SJSA1 (cell line): ENCODE measurements at places on chromosomes 6 and 20. TPM values are rescaled to one million over a fixed set of nuclear protein-coding genes. Genes with fewer than 3 reads are reported as not detected.
A peak's percentile ranks its signal among the peaks of the same experiment; 100 is the strongest.

ADAM33 gene
- not detected in 2 replicates for total RNA-seq

HUS1B gene
- total RNA-seq, result 3.3 TPM in 1 of 2 replicates, not detected in the other

SLC35D3 gene
- not detected in 2 replicates for total RNA-seq

MOXD1 gene
- 24.8 and 37.3 TPM in 2 replicates for total RNA-seq

MRAP2 gene
- total RNA-seq, result not detected in 2 replicates

TFAP2C gene
- 0.92 and 1.1 TPM in 2 replicates for total RNA-seq

TNFRSF6B gene
- total RNA-seq, result 1.9 TPM in 1 of 2 replicates, not detected in the other

EDN1 gene
- total RNA-seq, result 39.7 and 45.5 TPM in 2 replicates

CYP24A1 gene
- total RNA-seq, result not detected in 2 replicates

PNPLA1 gene
- total RNA-seq, result not detected in 2 replicates

RSPH9 gene
- total RNA-seq, result not detected in 2 replicates

SPDEF gene
- total RNA-seq, result not detected in 2 replicates

SIRPA gene
- 2.4 and 4.7 TPM in 2 replicates for total RNA-seq

GRCh38 chr6:43812850-43813578, 43.0 kb downstream of the VEGFA start:
- no peak for DNase-seq

- no peak for DNase-seq
Observed at GRCh38 chr6:43871284-43871683, 101.3 kb downstream of the VEGFA start.

DNA sequence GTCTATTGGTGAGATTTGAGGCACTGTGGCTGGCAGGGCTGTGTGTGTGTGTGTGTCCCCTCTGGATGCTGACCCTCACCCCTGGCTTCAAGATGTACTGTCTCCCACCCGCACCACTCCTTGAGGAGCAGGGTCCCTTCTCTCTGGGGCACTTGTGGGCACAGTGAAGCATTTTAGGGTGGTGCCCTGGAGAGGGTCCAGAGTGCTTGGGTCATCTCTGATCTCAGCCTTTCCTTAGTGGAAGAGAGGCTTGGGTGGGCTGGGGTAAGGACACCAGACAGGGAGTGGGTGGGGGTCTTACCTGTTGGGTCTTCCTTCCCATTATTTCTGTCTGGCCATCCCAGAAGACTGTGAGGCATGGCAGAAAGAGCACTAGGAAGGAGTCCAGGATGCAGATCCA, 66.1 kb downstream of the EFCAB8 start:
- DNase-seq, result no peak

DNA sequence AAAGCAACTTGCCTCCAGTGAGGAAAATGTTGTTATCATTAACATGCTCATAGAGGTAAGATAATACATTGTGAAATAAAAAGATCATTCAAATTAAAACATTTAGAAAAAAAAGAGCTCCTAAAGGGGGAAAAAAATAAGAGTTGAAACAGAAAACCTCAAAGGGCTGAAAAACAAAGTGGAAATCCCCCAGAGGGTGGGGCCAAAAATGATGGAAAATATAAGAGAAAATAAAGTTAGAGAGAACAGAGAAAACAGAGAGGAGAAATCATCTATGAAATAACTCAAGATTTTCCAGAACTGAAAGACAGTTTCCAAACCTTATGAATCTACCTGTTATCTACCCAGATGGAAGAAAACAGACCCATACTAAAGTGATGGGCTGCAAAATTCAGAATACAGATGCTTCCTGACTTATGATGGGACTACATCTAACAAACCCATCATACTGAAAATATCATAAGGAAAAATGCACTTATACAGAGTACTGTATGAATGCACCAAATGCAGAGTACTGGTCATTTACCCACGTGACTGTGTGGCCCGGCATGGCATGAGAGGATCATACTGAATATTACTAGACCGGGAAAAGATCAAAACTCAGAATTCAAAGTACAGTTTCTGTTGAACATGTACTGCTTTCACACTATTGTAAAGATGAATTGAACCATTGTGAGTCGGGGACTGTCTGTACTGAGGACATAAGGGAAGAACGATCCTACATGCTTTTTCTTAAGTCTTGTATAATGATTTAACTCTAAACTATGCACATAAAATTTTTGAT, 4.0 kb downstream of the ZBTB24 start:
- no peak for DNase-seq

DNA sequence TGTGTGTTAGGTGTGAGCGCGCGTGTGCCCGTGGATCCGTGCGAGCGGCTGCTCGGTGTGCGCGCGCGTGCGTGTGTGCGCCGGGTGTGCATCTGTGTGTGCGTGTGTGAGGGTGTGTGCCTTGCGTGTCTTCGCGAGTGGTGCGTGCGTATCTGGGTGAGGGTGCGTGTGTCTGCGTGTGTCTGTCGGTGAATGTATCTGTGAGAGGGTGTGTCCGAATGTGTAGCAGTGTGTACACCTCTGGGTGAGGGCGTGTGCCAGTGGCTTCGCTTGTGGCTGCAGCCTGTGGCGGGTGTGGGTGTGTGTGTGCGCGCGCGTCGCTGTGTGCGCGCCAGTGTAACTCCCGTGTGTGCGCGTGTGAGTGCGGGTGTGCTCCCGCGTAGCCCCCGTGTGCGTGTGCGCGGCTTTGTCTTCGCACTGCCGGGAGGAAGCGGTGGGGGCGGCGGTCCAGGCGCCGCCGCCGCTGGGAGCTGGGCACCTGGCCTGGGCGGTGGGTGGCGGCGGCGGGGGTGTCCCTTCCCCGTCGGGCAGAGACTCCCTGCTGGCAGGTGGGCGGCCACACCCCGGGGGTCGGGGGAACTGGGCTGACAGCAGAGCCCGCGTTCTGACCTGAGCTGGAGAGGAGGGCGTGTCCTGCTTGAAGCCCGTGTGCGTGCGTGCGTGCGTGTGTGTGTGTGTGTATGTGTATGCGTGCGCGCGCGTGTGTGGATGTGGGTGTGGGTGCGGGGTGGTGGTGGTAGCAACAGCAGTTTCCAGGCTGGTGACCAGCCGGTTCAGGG, 61.3 kb upstream of the EPB41L1 start:
- DNase-seq, result no peak

GRCh38 chr6:140380427-140381218, 1006.2 kb upstream of the CITED2 start:
- DNase-seq, result no peak

GRCh38 chr6:22497276-22497675, 72.1 kb upstream of the HDGFL1 start:
- DNase-seq, result no peak

DNA sequence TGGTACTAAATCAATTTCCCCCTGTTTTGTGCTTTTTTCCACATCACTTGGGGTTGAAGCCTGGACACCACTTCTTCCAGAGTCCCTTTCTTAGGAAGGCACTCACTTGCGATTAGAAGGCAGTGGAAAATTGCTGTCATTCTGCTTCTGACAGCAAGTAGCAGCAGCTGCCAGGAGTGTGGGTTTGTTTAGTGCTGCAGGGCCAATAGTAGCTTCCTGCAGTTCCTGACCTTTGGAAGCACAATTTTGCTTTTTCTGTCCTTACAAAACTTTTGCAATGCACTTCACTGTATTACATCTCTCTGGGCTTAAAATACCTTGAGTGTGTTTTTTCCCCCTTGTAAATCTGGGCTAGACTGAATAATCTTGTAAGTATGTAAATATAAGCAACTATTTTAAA, 12.5 kb upstream of the HLA-DRA start:
- no peak for DNase-seq

GRCh38 chr20:8524101-8525016, 392.3 kb downstream of the PLCB1 start:
- no peak for DNase-seq

DNA sequence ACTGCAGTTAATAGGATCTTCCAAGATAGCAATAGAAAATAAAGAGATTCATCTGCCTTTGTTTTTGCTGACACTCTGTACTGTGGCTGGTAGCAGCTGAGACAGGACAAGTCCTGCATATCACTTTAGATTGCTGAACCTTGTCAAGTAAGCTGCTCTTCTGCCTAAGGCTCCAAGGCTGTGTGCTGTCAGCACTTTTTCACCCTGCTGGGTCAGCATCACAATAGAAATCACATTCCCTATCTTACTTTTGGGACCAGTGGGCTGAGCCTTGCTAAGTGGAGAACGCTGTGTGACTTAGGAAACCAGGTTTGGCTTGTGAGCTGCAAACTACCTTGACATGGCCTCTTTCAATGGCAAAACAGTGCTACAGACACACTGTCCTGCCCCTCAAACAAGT, 263.9 kb downstream of the FRK start:
- DNase-seq, result no peak

DNA sequence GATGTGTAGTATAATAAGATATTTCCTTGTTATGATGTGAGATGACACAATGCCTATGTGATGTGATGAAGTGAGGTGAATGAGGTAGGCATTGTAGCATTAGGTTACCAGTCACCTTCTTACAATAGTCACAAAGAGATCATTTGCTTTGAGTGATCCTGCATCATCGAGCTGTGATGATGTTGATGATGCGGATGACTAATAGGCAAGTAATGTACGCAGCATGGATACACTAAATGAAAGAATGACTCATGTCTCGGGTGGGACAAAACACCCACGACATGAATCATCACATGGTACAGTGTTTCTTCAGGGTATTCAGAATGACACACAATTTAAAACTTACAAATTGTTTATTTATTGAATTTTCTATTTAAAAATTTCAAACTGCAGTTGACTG, 806.3 kb upstream of the GJE1 start:
- peak; percentile 87 for DNase-seq

DNA sequence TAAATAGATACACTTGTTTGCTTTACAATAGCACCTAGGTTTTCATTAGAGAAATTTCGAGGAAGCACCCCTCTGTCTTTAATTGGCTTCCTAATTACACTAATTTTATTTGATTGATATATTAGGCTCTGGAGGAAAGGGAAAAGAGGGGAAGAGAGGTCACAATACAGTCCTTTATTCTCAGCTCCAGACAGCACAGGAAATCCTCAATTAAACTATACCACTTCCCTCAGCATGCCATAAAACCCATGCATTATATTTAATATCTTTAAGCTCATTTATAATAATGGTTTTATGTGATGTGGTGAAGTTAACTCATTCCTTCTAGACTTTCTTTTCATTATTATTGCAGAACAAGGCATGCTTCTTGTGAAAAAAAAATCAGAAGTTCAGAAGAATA, 17.7 kb upstream of the PDE7B start:
- DNase-seq, result no peak

GRCh38 chr6:134636186-134636799, 313.6 kb downstream of the ALDH8A1 start:
- DNase-seq, result no peak

DNA sequence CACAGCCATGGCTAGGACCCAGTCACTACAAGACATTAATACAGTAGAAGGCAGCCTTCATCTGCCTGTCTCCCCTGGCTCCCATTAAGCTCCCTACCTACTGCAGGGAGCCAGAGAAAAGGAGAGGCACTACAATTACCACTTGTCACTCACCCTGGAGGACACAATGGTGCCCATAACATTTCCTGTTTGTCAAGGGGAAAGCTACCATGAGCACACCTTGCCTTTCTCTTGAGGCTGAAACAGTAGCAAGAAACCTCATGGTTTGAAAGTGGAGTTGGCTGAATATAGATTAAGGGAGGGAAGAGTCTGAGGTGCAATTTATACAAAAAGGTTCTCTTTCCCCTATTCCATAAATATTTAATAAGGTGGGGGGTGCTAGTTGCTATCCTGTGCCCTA, 27.9 kb downstream of the STK38 start:
- DNase-seq, result no peak

- DNase-seq, result no peak
Observed at GRCh38 chr20:50295762-50296449, 105.3 kb downstream of the CEBPB start.

GRCh38 chr6:68640491-68640835, 5.4 kb downstream of the ADGRB3 start:
- DNase-seq, result no peak

- DNase-seq, result no peak
Observed at GRCh38 chr6:100420711-100421110, 44.0 kb downstream of the SIM1 start.

GRCh38 chr20:57898332-57898731, 188.5 kb upstream of the PMEPA1 start:
- DNase-seq, result no peak

GRCh38 chr6:87182321-87182720, 27.0 kb downstream of the ZNF292 start:
- no peak for DNase-seq

GRCh38 chr6:35230498-35230897, 16.7 kb downstream of the SCUBE3 start:
- DNase-seq, result no peak

GRCh38 chr6:160739955-160740354, 37.9 kb downstream of the PLG start:
- no peak for DNase-seq

DNA sequence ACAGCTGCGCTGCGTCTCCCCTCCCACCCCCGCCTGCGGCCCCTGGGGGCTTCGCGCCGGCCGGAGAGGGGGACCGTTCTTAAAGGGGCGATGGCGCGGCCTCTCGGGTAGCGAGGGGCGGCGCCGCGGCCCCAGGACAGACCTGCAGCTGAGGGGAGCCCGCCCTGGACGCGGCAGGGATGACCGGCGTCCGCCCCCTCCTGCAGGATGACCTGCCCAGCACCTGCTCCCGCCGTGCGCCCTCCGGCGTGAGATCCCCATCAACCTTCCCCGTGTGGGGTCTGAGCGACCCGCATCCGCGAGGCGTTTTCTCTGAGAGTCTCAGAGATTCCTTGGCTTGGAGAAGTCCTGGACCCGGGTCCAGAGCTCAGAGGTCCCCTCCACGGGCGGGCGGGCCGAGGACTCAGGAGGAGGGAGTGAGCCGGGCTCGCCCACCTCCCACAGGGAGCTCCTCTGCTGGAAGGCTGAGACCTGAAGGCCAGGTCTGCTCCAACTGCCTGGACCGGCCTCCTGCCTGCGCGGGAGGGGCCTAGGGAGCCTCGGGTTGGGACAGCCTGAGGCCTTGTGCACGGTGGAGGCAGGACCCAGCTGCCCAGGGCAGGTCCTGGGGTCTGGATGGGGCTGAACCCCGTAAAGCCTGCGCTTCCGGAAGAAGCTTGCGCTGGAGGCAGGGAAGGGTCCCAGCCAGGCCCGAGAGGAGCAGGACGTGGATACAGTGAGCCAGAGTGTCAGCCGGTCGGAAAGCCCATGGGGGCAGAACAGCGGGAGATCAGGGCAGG, 532 bp upstream of the NKAIN4 start:
- DNase-seq, result no peak

DNA sequence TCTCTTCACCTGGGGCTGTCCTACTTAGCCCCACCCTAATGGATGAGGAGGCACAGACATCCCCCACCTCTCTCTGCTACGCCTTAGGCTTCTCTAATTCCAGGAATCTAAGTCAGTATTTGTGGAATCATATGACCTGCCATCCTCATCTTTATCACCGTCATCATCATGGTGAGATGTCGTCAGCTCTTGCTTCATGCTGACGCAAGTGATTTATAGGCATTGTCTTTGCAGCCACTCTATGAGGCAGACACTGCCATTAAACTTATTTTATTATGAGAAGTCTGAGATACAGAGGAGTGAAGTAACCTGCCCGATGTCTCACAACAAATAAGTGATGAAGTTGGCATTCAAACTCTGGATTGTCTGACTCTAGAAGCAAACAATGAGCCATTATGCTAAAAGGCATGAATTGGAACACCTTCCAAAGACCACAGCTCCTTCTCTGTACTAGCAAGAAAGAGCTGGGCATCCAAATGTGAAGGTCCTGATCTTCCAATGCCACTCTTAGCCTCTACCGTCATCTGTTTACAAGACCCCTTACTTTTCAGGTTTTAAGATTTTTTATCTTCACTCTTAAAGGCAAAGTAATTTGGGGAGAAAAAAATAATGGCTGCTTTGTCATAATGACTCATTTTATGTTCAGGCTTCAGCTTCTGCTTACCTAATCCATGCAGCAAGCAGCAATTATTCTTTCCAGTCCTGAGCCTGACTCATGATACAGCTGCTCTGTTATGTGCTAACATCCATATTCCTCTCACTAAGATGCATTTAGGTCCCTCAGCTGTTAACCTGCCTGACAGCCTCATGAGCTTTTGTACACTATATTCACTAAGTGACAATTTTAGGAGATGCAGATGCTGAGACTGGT, 113.7 kb upstream of the BCLAF1 start:
- DNase-seq, result no peak
